ENCODE measurements at places on chromosomes 7 and 10. TPM values are rescaled to one million over a fixed set of nuclear protein-coding genes. Genes with fewer than 3 reads are reported as not detected.

The ATRNL1 gene
- polyA plus RNA-seq, result 0.84 TPM

The SKIDA1 gene
- 0.73 TPM for polyA plus RNA-seq

The GATA3 gene
- 17.5 TPM for polyA plus RNA-seq

The SPDYE6 gene
- polyA plus RNA-seq, result 0.16 TPM

DNA sequence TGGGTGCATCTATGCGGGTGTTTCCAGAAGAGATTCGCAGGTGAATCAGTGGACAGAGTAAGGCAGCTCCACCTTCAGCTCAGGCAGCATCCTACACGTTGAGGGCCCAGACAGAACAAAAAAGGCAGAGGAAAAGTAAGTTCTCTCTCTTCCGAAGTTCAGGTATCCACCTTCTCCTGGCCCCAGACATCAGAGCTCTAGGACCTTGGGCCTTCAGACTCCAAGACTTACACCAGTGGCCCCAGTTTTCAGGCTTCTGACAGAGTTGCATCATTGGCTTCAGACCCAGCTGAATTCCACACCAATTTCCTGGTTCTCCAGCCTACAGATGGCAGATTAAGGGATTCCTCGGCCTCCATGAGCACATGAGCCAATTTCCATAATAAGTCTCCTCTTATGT is 102.2 kb upstream of the GPR26 start:
- DNase-seq, result no peak

GRCh38 chr10:33273295-33274002 is 61.0 kb downstream of the NRP1 start:
- DNase-seq, result no peak

DNA sequence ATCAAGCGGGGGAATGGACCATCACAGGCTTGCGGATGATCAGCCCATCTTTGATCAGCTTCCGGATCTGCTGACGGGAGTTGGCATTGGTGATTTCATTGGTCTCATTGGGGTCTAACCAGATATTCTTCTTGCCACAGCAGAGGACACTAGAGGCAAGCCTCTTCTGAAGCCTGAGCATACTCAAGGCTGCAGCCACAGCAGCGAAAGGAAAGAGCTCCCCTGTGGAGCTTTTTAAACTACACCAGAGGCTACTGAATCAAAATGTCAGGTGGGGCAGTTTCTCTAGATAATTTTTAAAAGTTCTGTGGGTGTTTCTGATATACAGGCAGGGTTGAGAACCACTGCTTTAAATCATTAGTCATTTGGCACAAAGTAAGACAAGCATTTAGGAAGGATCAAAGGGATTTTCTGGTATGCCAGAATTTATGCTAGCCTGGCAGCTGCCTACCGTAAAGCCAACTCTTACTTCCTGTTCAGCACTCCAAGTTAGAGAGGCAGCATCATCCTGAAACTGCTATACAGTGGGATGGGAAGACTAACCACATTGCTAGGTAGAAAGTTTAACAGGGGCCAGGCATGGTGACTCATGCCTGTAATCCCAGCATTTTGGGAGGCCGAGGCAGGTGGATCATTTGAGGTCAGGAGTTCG is 7.0 kb downstream of the NAPEPLD start:
- no peak for DNase-seq

DNA sequence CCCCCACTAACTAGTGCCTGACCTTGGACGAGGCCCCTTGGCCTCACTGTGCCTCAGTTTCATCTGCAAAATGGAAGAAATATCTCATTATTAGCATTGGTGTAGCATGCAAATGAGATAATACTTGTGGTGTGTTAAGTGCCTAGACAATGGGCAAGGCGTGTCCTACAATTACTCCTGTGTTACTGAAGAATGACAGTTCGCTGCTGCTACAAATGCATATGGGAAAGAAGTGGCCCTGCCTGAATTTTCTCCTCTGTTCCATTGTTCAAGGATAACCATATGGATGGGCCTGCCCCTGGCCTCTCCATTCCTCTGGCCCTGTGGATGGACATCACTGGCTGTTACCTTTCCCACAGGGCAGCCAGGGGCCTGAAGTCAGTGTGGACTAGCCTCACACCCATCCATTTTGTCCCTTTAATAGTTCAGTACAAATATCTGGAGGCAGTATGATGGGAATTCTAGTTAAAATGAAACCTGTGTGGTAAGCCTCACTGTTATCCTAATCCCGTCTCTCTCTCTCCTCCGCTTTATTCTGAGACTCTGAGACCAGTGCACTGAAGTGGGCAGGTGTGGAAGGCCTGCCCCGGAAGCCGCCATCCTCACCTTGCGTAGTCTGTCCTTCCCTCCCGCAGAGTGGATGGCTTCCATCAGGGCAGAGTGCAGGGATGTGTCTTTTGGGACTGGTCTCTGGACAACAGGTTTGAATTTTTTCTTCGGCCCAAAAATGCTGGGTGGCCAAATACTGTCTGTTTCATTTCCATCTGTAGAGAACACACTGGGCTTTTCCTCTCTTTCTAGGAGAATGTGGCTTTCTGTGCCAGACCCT is 244.6 kb upstream of the GRB10 start:
- no peak for DNase-seq

GRCh38 chr7:70143075-70144044 is 545.1 kb downstream of the AUTS2 start:
- DNase-seq, result no peak

DNA sequence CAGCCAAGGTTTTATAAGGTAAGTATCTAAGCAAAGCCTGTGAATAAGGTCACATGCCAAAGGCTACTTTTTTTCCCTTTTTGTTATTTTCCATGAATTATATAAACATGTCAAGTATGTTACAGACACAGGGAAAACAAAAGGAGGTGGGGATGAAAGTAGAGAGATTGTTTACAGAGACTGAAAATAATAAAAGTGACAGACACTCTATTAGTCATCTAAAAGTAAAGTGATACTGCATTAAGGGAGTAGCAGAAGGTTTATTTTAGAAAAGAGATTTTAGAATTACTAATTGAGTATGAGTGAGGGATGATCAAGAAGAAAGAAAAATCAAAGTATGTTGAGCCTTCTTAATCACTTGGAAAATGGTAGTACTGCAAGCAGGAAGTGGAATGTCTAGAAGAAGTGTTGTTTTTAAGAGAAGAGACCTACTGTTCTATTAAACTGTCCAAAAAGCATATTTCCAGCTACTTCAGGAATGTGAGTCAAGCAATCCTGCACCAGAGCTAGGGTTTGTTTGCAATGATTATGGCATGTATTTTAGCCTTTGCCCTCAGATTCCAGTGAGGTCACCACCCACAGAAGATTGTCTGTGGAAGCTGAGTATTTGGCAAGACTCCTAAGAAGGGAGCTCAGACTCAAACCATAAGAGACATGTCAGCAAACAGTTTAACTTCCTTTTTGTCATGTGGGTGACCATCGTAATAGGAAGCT is 177.9 kb upstream of the PLXDC2 start:
- no peak for DNase-seq

DNA sequence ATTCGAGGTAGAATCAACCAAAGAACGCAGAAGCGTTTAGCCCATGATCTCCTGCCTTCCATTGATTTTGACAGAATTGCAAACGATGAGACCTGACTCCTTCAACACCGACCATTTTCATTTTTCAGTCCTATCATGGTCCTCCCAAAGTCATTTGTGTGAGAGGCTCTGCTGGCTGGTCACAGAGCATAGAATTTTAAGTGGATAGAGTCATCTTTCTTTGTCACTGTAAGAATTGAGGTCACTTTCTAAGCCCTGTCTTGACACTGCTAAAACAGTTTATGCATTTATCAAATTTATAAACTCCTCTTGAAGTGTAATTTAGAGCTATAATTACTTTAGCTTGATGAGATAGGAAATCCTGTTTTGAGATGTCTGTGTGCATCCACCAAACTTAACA is 72.0 kb downstream of the UBE3C start:
- no peak for DNase-seq

DNA sequence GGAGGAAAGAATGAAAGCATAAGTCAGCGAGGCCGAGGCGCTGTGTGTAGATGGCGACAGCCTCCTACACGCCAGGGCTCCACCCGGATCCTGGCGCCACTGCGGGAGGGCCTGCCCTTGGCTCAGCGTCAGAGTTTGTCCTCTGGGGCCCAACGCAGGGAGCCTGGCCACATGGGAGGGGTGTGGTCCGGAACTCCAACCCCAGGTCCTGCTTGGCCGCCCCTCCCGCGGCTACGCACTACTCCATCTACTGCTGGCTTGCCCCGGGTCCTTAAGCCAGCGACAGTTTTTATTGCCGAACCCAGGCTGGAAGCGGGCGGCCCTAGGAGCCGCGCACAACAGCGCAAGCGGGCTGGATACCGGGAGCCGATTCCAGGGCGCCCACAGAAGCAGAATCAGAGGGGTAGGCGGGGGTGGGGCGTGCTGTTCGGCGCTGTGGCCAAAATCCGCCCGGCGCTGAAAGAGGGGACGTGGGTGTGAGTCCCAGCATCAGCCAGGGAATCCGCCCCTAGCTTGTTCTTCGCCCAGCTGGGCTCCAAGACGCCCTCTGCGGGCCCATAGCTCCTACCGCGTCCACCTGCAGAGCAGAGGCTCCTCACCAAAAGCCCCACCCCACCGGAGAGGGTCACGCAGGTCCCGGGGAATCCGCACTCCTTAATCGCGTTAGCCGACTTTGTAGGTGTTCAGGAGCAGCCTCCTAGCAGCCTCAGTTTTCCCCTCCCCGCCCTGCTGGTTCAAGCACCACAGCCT is 4.5 kb downstream of the KAZALD1 start:
- no peak for DNase-seq
